ENCODE measurements at places on chromosomes 5 and 9. TPM values are rescaled to one million over a fixed set of nuclear protein-coding genes. Genes with fewer than 3 reads are reported as not detected.

DNA sequence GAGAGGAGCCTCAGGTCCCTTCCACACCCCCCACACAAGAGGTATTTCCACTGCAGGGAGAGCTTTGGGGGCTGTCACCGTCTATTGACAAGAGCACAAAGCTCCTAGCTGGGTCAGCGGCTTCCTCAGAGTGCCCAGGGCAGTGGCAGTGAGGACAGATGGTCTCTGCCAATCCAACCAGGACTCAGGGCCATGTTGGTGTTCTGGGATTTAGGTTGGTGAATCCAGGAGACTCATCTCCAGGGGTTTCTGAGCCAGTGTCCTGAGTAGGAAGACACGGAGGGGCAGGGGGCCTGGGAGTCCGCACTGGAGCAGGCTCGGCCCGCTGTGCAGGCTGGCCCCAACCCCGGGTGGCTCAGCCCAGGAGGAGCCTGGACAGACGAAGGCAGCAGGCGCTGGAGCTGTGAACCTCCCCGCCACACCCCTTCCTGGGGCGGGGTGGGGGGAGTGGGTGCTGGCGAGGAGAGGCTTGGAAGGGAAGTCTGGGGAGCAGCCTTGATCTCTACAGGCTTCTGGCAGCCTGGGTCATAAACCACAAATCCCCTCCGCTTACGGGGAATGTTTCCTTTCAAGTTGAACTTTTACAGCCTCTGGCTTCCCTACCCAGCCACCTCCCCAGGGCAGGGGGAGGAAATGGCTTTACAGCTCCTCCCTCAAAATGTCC, 19.6 kb downstream of the CRB2 start:
- no peak overlapping the region for H3K4me3 ChIP-seq
- DNase-seq = no peak
- H3K36me3 ChIP-seq = no peaks in the 10 kb centered on the region
- H3K27ac ChIP-seq = peak overlapping the region; percentile 68
- peaks cover 36% of the 10 kb centered on the region for H3K27me3 ChIP-seq

Gene PFN3
- not detected for total RNA-seq

Gene HMCN2
- total RNA-seq = 2.3 TPM

- no peaks in the 10 kb centered on the region for H3K36me3 ChIP-seq
- no peaks in the 10 kb centered on the region for H3K27me3 ChIP-seq
- H3K27ac ChIP-seq = no peak overlapping the region
- no peak overlapping the region for H3K4me3 ChIP-seq
- peak; percentile 10 for DNase-seq
Observed at GRCh38 chr9:33619666-33620404, 95.8 kb downstream of the ANKRD18B start.

DNA sequence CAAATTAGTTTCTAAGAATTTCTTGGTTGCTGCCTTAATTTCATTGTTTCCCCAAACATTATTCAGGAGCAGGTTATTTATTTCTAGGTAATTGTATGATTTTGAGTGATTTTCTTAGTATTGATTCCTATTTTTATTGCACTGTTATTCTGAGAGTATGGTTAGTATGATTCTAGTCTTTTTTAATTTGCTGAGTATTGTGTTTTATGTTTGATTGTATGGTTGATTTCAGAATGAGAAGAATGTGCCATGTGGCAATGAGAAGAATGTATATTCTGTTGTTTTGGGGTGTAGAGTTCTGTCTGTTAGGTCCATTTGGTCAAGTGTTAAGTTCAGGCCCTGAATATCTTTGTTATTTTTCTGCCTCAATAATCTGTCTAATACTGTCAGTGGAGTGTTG, 27.1 kb downstream of the LOX start:
- H3K4me1 ChIP-seq = no peaks in the 10 kb centered on the region
- no peaks in the 10 kb centered on the region for H3K27me3 ChIP-seq
- no peak overlapping the region for H3K4me3 ChIP-seq
- DNase-seq = no peak
- H3K36me3 ChIP-seq = no peaks in the 10 kb centered on the region

Gene FUT7
- not detected for total RNA-seq

Gene PHF24
- 1.9 TPM for total RNA-seq

DNA sequence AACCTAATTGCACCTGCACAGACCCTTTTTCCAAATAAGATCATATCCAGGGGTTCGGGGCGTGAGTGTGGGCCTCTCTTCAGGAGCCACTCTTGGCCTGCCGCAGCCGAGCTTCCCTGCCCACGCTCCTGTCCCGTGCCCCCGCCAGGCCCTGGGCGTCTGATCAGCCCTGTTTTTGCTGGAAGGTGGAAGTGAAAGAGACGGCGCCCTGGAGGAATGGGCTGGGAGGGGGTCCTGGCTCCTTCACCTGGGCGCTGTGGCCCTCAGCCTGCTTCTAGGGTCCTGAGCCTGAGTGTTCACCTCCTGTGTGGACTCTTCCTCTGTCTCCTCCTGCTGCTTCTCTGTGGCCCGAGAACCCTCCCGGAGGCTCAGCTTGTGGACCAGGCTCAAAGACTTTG, 11.2 kb upstream of the COL5A1 start:
- no peaks in the 10 kb centered on the region for H3K4me1 ChIP-seq
- H3K27ac ChIP-seq = no peak overlapping the region
- no peak overlapping the region for H3K4me3 ChIP-seq
- H3K36me3 ChIP-seq = no peaks in the 10 kb centered on the region
- H3K27me3 ChIP-seq = no peaks in the 10 kb centered on the region
- peak; percentile 38 for DNase-seq

Data from endodermal cell (in vitro differentiated cells).